A549 treated with Hydrocortisone at 1 μM for 4 hours (cell line): ENCODE measurements at places on chromosomes 16 and 17. TPM values are rescaled to one million over a fixed set of nuclear protein-coding genes. Genes with fewer than 3 reads are reported as not detected.

Gene RNF157
- total RNA-seq = 8.2 to 11.2 TPM (median 10.6 TPM) in 5 replicates

Gene KRTAP4-9
- not detected in 5 replicates for total RNA-seq

Gene DPEP3
- not detected in 5 replicates for total RNA-seq

Gene RASD1
- 2.1 to 3.2 TPM (median 2.6 TPM) in 5 replicates for total RNA-seq

Gene GGA3
- total RNA-seq = 26.2 to 28.9 TPM (median 28.0 TPM) in 5 replicates

Gene TBC1D3C
- 0.06 TPM in 1 of 5 replicates, not detected in the others for total RNA-seq

Gene USP32
- total RNA-seq = 30.0 to 42.5 TPM (median 32.5 TPM) in 5 replicates

Gene ASPA
- total RNA-seq = not detected in 5 replicates

Gene C16orf54
- total RNA-seq = not detected in 5 replicates

Gene SDR42E2
- not detected in 5 replicates for total RNA-seq

Gene NECAB2
- total RNA-seq = 1.4 to 2.9 TPM (median 2.4 TPM) in 5 replicates

Gene SIRT7
- 32.8 to 46.8 TPM (median 42.2 TPM) in 5 replicates for total RNA-seq

Gene MYH8
- not detected in 5 replicates for total RNA-seq

Gene ZMYND15
- 0.31 to 0.51 TPM (median 0.41 TPM) in 5 replicates for total RNA-seq

Gene MSLN
- total RNA-seq = 2.5 to 4.0 TPM (median 3.1 TPM) in 5 replicates

Gene KRT14
- 0.08 to 0.17 TPM (median 0.13 TPM) in 4 of 5 replicates, not detected in the other for total RNA-seq

Gene USP36
- total RNA-seq = 52.6 to 60.5 TPM (median 55.6 TPM) in 5 replicates
